GM18507 (cell line): ENCODE measurements at places on chromosomes 5 and 9.

DNA sequence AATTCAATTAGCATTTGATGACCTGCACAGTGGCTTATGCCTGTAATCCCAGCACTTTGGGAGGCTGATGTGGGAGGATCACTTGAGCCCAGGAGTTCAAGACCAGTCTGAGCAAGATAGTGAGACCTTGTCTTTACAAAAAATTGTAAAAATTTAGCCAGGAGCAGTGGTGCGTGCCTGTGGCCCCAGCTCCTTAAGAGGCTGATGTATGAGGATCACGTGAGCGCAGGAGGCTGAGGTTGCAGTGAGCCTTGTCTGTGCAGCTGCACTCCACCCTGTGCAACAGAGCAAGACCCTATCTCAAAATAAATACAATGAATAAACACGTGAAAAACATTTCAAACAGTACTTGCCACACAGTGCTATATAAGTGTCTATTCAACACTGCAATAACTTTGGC is 4.2 kb downstream of the ABCA1 start:
- DNase-seq: no peak

DNA sequence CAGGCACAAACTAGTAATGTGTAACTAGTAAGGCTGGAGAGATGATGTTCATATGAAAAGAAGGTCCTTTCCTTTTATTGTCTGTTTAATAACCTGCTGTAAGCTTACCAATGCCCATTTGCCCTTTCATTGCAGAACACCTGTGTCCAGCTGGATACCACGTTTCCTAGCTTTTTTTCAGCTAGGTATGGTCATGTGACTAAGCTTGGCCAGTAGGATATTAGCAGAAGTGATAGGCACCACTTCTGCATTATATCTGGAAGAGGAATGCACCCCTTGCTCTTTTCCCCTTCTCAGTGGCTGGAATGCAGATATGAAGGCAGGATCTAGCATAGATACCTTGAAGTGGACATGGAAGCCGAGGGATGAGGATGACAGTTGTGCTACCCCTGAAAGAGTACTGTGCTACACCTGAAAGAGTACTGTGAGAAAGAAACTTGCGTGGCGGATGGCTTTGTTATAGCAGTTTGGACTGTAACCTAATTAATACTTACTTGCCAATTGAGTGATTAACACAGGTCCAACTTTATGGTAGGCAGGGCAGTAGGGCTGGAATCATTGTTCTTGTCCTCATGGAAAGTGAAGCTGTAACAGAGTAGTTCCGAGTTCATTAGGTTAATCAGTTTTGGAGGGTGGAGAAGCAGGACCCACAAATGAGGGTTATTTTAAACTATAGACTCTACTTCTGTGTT is 6.8 kb downstream of the SMIM32 start:
- DNase-seq: no peak

- DNase-seq: no peak
Measured at GRCh38 chr5:157574456-157575380, 857 bp downstream of the ADAM19 start.

DNA sequence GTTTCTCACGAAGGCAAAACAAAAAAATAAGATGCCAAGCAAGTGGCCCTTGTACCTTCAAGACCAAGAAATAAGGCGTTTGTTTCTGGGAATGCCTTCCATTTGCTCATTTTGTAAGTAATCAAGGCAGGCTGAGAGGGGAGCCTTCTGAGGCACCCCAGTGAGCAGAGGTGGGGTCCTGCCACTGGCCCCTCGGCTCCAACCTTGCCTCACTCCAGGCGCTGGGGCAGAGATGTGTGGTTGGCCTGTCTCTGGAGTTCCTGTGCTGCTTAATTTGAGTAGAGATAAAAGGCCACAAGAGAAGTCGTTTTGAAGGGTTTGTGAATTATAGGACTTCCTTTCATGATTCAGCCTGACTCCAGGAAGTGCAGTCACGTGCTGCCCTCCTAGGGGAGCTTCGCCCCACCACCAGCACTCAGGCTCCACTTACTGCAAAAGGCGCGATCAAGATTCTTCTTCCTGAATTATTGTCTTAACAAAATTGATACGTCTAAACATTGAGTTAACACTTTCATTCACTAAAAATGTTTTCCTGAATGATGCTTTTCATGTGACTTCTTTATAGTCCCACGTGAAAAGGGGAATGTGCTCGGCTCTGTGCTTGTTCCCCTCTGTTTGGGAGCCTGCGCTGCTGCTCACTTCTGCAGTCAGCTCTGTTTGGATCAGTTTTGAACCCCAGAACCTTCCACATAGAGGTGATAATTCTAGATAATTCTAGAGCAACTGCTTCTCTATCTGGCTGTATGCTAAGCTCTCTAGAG is 13.7 kb downstream of the SYK start:
- no peak for DNase-seq

GRCh38 chr9:134181648-134182034 is 17.3 kb upstream of the RNU6ATAC start:
- DNase-seq: no peak

DNA sequence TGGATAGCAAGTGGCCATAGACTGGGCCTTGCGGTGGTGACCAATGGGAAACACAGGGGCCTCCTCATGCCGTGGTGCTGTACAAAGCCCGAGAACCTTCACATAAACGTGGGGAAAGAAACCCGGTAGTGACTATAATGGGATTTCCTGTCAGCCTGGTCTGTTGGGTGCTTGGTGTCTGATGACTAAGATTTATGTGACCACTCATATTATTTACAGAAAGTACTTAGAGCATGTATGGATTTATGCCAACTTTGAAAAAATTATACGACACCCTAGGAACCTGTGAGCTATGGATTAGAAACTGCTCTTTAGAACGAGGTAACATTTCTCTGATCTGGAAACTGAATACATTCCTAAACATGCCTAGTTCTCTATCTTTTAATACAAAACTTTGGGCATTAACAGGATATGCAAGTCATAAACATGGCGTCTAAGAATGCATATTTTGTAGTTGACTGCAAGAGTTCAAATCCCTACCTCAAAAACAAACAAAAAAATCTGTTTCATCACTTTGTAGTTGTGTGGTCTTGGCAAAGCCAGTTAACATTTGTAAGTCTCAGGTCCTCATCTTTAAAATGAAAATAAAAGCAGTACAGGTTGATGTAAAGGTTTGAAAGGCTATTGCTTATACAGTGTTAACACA is 85.4 kb downstream of the TMEM167A start:
- DNase-seq: no peak

DNA sequence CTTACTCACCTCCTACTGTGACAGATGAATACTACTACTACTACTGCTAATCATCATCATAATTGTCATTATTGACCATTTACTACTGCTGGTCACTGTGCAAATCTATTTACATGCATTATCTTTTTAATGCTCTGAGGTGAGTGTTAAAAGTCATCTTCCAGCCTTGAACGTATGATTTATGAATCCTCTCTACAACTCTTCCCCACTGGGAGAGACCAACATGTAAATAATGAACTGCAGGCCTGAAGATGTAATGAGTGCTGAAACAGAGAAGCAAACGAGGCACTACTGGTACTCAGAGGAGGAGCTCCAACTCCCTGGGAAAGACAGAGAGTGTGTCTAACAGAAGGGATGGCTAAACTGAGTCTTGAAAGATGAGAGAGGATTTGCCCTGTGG is 95.4 kb downstream of the JAKMIP2 start:
- DNase-seq: no peak

DNA sequence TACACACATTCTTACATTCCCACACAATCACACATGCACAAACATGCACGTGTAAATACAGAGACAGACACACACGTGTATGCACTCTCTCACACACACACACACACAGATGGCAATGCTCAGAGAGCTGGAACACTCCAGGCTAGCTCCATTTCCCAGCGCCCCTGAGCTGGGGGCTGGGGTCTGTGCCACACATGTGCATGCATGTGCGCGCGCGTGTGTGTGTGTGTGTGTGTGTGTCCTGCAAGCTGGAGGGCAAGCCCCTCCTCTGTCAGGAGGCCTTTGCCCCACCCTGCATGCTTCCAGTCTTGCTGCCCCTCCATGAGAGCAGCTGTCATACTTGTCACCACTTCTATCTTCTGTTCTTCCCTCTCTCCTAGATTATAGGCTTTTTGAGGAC is 16.6 kb upstream of the S1PR3 start:
- no peak for DNase-seq

DNA sequence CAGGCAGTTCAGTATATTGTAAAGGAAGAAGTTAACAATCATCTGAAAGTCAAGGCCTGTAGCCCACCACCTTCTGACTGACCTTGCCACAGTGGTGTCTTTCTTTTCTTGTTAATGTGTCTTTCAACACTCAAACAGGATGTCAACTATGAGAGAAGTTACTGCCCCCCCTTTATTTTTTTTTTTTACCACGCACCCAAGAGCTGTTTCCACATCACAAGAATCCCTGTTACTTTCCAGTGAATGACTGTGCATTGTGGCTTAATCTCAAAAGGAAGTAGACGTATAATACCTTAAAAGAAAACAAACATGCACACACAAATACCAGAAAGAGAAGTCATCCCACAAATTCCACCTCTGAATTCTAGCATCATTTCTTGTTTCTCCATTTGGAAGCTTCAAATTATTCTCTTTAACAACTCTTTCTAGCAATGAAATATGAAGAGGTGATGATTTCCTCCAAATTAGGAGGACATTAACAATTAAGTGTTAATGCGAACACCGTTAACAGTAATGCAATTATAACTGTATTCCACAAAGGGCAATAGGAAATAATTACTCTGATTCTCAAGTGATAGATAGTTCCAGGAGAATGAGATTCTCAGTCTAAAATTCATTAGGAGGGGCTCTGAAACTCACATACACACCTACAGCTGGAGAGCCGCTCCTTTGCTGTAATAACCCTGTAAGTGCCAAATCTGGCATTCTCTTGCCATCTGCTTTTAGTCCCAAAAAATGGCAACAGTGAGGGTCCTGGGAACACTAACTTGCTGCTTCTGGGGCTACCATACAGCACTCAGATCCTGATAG is 201.0 kb downstream of the EFNA5 start:
- no peak for DNase-seq

DNA sequence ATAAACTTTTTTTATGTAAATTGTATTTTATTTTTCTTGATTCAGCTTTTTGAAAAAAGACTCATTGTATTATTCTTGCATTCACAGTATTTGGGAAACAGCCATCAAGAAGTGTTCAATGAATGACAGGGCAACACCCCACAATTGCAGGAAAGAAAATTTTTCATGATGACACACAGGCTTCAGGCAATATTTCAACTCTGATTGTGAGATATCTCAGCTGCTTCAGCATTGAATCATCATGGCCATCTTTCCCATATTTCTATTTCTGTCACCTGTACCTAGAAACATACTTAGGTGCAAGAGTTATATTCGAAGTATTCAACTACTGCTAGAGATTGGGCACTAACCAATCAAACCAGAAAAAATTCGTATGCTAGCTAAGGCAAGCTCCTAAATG is 446.0 kb downstream of the ISL1 start:
- no peak for DNase-seq

DNA sequence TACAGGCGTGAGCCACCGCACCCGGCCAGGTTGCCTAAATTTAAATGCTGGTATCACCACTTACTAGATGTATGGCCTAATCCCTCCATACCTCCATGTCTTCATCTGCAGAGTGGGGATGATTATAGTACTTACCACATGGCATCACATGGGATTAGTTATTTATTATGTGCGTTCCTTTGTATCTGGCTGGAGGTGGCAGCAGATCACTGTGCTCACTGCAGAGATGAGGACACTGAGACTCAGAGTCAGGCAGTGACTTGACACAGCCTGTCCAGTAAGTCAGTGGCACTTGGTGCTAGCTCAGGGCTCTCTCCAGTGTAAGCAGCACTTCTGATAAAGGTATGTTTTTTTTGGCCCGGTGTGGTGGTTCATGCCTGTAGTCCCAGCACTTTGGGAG is 38.4 kb upstream of the HAND1 start:
- DNase-seq: no peak

GRCh38 chr5:9498541-9499497 is 47.1 kb downstream of the SEMA5A start:
- DNase-seq: no peak

DNA sequence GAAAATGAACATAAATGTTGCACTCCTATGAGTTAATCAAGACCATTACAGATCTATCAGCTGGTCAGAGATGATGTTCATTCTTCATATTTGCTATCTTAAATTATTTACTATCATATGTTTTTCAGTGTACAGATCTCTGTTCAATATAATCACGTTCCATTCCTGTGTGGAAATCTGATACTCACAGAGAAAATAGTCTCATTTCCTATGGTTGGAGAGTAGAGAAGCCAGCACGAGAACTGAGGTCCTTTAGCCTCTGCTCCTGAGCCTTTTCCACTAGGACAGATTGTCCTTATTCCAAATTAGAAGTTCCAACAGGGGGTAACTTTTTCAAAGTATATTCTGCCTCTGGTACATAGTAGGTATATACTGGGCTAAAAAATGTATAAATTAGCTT is 29.2 kb downstream of the UGCG start:
- no peak for DNase-seq

DNA sequence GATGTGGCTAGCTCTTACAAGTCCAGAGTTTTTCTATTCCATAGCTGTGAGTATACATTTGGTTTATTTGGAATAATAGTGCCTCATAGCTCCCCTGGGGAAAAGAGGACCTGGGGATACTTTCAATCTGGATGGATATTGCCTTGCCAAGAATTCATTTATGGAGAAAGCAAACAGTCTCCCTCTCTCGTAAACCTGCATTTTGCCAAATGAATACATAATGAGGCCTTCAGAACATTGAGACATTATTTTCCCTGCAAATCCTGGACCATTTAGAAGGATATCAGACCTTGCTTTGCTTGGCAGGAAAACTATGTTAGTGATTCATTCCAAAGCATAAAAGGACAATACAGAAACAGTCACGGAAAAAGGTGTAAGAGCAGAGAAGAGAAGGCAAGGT is 569.6 kb upstream of the BRINP1 start:
- no peak for DNase-seq
